HS-5 (cell line): ENCODE measurements at places on chromosomes 3 and 15.

GRCh38 chr15:70172566-70173225 is 75.0 kb upstream of the TLE3 start:
- no peak for DNase-seq

DNA sequence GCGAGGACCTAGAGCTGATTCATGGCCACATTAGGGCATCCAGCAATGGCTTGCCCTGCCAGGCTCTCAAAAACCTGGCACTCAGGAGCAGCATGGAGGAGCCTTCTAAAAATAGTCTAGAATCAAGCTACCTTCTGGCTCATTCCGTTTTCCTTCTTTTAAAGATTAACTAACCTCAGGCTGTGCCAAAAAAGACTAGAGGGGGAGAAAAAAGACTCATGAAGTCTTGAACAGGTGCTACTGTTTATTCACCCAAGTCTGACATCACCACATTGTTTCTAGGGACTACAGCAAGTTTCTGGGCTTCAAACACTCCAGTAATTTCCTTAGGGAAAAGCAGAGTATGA is 125.8 kb downstream of the TNIK start:
- no peak for DNase-seq

DNA sequence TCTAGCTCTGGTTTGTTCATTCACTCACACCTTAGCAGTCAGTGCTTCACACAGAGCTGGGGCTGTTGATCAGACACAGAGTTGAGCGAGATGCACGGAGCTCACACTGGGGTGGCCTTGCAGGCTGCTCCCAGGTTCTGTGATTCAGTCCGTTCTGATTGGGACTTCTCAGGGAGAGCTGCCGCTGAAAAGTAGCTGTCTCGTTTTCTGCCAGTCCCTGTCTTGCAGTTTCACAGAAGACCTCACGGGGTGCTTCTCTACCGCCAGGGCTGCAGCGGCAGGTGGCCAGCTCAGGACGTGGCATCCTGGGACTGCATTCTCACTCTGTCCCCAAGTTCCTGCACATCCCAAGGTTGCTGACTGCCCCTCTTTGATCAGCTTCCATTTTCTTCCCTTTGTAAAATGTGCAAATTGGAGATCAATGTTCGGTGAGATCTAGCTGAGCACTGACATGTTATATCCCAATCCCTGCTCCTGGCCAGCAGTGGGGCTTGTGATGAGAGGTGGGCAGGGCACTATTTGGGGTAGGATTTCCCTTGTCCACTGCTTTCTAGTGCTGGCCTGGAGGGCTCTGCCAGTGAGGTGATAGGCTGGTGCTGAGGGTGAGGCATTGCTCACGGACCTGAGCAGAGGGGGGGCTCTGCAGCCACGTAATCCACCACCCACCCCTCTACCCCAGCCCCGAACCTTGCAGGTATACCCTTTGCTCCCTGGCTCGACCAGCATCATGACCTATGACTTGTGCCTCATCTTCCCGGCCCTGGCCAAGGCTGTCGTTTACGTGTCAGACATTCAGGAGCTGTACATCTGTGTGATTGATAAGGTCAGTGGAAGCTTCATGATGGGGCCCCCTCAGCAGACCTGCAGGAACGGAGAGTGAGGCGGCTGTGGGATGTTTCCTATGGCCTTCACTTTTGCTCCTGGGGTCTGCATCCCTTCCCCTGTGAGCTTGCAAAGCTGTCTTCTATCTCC is 5.3 kb upstream of the TXNRD3 start:
- no peak for DNase-seq

- no peak for DNase-seq
Observed at GRCh38 chr15:52361975-52362494, 66.4 kb upstream of the MYO5C start.

GRCh38 chr15:72319360-72319984 is 485 bp downstream of the CELF6 start:
- no peak for DNase-seq

DNA sequence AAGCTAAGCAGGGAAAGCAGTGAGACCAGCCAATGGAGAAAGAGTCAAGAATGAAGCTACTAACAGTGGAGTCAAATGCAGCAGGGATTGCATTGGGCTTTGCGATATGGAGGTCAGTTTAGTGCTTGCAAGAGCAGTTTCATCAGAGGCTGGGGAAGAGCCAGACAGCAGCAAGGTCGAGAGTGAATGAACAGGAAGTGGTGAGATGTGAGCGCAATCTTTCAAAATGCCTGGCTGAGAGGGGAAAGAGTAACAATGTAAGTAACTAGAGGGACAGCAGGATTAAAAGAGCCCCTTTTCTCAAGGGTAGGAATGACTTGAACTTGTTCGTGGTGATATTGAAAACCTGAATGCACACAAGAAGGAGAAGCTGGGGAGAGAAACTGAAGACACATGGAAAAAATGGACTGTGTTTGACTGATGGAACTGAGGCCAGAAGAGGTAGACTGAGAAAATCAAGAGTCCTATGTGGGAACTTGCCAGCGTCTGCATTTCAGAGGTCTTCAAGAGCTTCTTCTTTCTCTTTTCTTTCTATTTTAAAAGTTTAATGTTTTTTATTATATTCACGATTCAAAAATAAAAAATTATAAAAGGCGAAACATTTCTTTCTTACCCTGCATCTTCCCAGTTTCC is 30.6 kb upstream of the GPR160 start:
- DNase-seq: peak; percentile 36

DNA sequence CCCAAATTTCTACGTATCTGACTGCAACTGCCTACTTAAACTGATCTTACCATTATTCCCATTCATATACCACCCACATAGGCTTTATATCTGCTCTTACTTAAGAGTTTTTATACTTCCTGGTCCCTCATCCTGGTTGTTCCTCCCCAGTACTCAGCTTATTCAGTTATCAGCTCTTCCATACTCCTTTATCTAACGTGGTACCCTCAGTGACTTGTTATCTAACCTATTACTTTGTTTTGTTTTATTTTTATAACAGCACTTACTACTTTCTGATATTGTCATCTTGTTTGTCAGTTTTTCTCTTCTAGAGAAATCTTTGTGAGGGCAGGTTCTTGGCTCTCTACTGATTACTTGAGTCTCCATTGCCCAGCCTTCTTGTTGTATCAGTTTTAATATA is 100.6 kb downstream of the ZNF609 start:
- no peak for DNase-seq

- no peak for DNase-seq
Observed at GRCh38 chr3:153289334-153289808, 127.3 kb downstream of the RAP2B start.

DNA sequence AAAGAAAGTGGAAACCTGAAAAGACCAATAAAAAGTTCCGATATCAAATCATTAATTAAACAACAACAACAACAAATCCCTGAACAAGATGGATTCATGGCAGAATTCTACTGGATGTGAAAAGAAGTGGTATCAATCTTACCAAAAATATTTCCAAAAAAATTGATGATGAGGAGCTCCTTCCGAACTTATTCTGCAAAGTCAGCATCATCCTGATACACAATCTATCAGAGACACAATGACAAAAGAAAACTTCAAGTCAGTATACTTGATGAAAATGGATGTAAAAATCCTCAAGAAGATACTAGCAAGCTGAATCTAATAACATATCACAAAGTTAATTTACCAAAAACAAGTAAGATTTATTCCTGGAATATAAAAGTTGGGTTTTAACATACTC is 881.8 kb downstream of the SI start:
- DNase-seq: no peak

DNA sequence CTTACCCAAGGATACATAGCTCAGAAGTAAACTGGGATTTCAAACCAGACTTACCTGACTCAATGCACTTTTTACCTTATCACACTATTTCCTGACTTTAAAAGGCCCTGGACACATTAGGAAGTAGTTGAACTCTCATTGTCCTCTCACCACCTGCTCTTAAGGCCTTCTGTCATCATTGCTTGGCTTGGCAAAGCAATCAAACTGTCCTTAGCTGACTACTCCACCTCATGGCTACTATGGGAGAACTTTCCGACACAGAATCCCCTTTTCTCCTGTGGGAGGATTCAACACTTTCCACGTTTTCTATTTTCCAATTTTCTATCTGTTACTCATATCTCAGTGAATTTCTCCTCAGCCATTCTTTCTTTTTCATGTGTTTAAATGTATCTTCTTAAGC is 55.4 kb downstream of the ZNF148 start:
- no peak for DNase-seq

DNA sequence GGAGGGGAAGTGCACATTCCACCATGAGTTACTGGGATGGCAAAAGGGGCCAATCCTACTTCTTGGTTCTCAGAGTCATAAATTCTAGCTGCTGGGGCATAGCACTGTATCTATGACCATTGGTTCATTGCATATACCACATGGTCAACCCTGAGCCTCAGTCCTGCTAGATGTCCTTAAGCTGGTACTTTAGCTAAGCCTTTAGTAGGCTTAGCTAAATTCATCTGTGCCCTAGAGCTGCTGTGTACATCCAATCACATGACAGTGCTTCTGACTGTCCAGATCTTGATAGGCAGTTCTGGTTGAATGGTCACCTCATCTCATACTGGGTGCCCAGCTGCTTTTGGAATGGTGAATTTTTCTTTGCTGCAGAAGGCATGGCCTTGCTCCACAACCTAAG is 8.2 kb downstream of the NDUFB4 start:
- DNase-seq: no peak

- DNase-seq: no peak
Observed at GRCh38 chr3:8777201-8777977, 8.0 kb upstream of the OXTR start.

DNA sequence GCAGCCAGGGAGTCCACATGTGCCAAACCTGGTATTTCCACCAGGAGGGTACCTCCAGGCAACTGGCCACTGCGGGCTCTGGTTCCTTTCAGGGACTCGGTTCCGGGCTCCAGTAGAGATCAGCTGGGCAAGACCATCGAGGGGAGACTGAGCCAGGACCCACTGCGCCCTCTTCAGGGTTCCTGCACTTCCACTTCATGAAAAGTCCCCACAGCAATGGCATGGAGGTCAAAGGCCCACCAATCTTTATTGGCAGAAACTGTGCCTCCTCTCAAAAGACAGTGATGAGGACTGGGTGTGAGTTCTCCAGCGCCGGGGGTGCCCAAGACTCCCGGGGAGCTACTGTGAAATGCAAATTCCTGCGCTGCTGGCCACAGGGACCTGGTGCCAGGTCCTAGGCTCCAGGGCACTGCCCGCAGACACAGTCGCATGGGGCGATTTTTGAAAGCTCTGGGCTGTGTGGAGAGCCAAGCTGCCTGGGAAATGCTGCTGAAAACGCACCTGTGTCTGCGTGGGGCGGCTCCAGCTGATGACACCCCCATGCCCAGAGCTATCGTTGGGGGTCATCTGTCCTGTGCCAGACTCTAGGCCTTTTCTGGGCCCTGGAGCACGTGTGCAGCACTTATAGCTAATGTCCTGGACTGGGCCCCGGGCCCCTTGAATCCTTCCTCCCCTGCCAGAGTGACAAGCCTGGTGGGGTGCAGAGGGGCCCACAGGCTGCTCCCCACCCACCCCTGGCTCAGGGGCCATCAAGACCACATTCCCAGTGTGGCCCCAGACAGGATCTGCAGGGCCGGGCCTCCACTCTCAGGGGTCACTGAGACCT is 144.0 kb downstream of the NSMCE3 start:
- DNase-seq: no peak

DNA sequence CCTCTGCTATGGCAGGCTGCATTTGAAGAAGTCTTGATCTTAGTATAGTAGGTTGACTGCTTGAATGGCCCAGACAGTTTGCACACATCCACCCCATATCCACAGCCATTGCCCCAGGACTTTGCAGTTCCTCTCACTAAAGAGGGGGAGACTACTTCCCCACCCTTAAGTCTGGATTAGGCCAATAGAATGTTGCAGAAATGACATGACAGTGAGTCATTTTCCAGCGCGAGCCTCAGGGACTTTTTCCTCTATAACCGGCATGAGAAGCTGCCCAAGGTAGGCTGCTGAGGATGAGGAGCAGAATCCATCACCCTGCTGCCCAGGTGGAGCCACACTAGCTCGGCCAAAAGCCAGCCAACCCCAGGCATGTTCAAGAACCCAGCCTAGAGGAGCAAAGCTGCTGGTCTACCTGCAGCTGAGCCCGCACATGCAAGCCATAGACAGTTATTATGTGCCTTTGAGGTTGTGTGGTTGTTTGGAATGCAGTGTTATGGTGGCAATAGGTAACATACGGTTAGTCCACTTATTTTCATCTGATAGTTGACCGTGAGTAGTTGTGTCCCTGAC is 113.9 kb downstream of the TLE3 start:
- DNase-seq: no peak

GRCh38 chr3:194995922-194996321 is 275.0 kb downstream of the XXYLT1 start:
- DNase-seq: no peak

DNA sequence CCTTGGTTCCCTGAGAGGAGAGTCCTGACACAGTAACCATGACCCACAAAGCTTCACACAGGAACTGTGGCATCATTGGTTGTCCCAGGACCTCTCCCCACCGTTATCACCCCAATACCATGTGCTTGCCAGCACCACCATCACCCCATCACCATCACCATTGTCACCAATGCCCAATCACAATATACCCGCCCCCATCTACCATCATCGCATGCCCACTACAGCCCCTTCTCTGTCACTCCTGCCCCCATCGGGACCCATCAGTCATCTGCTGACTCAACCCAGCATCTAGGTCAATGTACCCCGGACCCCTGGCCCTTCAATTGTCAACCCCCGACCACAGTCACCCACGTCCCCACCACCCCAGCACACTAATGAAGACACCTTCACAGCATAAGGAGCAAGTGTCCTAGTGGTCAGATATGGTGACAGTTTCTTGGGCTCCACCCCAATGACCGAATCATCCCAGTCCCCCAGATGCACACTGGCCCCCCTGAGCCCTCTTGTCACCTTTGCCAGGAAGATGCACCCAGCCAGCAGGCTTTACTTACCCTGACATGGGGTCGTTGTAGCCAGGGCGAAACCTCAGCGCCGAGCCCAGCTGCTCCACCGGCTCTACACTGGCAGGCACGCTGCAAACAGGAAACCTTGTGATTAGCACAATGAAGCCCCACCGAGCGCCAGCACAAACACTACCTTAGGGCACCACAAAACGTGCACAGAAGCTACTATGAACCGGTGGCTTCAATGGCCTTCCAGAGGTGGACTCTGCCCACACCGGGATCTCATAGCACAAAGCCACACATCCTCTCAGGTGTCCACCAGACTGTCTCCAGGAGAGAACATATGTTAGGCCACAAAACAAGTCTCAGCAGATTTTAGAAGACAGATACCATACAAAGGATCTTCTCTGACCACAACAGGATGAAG is 25.1 kb downstream of the SHISA5 start:
- no peak for DNase-seq
